G401 (cell line): ENCODE measurements at places on chromosomes 12 and 14. TPM values are rescaled to one million over a fixed set of nuclear protein-coding genes. Genes with fewer than 3 reads are reported as not detected.
A peak's percentile ranks its signal among the peaks of the same experiment; 100 is the strongest.

- peak; percentile 55 for DNase-seq
Observed at GRCh38 chr12:30796313-30796780, 41.6 kb upstream of the CAPRIN2 start.

- no peak for DNase-seq
Observed at GRCh38 chr14:93909429-93910128, 17.6 kb upstream of the FAM181A start.

DNA sequence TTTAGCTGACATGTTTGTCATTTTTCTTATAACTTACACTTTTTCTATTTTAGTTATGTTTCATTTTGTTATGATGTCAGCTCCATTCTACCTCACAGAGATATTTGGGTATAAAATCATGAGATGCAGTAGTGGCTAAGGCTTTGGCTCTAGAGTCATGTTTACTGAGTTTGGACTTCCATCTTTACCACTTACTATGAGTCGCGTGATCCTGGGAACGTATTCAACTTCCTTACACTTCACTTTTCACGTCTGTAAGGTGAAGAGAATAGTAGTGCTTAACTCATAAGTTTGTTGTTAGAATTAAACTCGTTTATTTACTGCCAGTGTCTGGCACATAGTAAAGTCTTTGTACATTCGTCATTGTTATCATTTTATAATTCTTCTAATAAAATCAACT is 126.3 kb downstream of the ERC1 start:
- DNase-seq: no peak

DNA sequence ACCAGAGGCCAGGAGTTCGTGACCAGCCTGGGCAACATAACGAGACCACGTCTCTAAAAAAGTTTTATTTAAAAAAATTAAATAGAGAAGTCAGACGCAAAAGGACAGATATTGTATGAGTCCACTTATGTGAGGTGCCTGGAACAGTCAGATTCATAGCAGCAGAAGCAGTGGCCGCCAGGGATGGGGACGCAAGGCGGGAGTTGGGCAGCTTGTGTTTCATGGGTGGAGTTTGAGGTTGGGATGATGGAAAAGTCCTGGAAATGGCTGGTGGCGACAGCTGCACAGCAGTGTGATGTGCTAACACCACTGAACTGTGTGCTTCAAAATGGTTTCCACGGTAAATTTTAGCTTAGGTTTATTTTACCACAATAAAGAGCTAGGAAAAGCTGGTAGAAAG is 57.6 kb upstream of the DDX11 start:
- no peak for DNase-seq

DNA sequence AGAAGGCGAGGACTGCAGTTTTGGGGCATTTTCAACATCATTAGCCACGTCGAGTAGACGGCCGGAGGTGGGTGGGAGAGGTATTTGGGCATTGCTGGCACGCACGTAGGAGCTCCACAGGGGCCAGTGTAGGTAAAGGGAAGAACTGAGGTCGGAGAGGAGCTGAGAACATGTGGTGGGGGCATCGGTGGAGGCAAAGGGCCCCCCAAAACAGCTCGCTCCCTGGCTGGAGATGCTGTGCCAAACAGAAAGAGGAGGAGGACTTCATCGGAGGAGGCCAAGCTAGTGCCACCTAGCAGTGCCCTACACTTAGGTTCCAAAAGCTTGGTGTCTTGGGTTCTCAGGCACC is 52.0 kb upstream of the PPP2R5C start:
- DNase-seq: no peak

DNA sequence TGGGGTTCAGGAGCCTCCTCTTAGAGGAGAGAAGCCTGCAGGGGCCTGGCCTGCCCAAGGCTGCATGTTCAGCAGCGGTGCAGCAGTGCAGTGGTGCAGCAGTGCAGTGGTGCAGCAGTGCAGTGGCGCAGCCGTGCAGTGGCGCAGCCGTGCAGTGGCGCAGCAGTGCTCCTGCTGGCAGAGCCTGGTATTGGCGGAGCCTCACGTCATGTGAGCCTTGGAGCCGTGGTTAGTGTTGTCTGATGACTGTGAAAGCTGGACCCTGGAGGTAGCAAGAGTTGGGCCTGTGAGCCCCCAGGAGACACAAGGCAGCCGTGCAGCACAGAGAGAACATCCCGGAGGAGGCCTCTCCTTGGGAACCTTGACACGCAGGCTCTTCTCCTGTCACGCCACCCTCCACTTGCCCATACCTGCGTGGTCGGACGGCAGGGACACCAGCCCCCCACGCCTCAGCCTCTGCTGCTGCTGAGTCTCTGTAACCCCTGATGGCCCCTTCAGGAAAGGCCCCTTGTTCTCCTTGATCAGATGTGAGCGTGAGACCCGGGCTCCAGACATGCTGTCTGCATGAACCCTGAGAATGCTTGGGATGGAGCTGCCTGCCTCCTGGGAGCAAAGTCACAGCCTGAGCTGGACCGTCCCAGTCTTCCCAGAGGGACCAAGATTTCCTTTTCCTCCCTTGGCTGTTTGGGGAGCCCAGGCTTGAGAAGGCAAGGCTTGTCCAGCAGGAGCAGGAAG is 193.7 kb downstream of the KIF26A start:
- DNase-seq: no peak

DNA sequence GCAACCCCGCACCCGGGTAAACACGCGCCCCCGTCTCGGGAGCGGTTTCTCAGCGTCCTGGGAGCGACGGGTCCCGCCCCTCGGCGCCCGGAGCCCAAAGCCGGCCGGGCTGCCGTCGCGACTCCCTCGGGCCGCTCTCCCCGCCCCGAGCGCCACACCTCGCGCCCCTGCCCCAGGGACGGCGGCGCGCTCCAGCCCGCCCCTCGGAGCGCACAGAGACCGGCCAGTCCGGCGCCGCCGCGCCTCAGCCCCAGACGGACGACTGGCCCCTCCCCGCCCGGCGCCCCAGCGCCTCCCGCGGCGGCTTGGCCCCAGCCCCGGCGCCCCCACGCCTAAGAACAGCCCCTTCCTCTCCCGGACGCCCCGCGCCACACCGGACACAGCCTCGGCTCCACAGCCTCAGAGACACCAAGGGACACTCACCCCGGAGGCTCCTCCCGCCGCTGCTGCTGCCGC is 411 bp downstream of the BTBD7 start:
- DNase-seq: peak; percentile 44

CDK2 gene
- 44.7 and 52.3 TPM in 2 replicates for total RNA-seq

POTEM gene
- not detected in 2 replicates for total RNA-seq

DNA sequence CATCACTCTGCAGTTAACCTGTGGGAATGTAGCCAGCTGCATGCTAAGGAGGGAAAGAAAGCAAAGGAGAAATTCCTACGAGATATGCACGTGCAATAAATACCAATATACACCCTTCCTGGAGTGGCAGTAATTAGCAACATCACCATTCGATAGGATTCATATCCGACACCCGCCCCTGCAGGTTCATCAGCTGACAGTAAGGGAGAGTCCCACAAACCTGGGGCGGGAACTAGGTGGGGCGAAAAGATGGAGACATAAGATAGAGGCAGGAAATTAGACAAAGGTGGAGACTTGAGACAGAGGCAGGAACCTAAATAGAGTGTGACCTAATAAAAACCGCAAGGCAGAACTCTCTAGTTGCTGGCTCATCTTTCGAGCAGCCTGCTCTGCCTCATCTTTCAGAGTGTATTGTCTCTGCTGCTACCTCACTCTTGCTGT is 51.6 kb downstream of the PLEKHG3 start:
- DNase-seq: no peak

DNA sequence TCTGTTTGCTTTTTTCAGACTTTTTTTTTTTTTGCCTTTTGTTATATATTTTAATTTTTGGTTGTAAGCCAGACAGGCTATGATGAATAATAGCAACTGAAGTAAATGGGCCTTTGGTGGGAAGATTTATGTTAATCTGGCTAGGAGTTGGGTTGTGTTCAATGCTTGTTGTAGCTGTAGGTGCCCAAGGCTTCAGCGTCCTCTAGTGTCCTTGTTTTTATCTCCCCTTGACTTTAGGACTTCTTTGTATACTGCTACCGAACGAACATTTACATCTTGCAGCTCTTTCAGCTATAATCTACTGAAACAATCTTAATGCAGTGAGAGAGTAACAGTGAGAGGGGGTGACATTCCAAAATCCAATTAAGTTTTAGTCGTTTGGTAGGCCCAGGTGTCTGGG is 848.4 kb upstream of the FBXO33 start:
- no peak for DNase-seq

NID2 gene
- total RNA-seq: not detected in 2 replicates

- no peak for DNase-seq
Observed at GRCh38 chr12:125310461-125310860, 245.2 kb downstream of the AACS start.

ACSM4 gene
- not detected in 2 replicates for total RNA-seq

KRT7 gene
- 0.49 TPM in 1 of 2 replicates, not detected in the other for total RNA-seq

DNA sequence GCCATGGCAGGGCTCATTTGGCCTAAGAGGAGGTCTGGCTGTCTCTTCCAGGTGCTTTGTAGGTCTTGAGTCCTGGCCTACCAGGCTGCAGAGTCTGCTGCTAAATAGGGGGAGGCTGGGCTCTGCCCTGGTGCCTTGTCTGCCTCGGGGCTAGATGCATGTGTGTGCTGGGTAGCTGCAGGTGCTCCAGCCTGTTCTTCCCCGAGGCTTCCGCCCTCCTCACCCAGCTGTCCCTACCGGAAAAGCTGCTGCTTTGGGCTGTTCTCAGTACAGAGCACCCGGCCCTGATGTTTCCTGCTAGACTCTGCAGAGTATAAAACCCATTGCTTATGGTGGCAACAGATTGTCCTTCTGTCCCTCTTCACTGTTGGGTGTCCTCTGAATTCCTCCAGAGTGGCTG is 37.7 kb downstream of the RAB35 start:
- DNase-seq: no peak

PSMD9 gene
- total RNA-seq: 65.2 and 96.5 TPM in 2 replicates

- DNase-seq: no peak
Observed at GRCh38 chr12:24045816-24046257, 96.4 kb upstream of the SOX5 start.

DNA sequence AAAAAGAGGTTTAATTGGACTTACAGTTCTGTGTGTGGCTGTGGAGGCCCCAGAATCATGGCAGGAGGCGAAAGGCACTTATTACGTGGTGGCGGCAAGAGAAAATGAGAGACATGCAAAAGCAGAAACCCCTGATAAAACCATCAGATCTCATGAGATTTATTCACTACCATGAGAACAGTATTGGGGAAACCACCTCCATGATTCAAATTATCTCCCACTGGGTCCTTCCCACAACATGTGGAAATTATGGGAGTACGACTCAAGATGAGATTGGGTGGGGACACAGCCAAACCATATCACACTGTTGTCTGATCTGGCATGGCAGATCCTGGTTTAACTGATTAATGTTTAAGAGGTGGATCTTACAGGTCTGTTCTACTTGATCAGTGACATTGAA is 5.6 kb downstream of the DDX47 start:
- DNase-seq: no peak

DNA sequence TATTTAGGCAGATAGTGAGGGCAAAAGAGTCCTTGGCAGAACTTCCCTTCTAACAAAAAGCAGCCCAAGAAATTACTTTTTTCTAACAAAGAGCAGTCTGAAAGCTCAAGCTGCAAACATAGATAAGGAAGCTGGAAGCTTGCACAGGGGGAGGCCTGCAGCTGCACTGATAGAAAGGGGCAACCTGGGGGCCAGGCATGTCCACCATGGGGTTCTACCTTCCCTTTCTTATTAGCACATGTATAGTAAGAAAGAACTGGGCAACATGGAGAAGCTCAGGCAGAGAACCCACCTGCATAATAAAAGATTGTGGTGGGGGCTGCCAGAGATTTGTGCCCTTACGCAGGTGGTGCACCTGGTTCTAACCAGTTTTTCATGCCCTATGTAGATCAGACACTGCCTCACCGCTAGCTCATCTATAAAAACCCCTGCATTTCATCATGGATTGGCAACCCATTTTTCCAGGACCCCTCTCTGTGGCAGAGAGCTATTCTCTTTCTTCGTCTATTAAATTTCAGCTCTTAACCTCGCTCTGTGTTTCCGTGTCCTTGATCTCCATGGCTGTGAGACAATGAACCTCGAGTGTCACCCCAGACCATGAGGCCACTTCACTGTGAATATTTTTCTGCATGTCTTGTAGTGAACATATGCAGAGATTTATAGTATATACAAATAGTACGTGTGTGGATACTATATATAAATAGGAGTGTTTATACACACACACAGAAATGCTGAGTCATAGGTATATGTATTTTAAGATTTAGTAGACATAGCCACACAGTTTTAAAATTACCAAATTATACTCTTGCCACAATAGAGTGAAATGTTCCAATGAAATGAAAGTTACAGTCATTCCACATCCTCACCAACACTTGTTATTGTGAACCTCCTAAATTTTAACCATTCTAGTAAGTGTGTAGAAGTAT is 53.0 kb downstream of the PEX5 start:
- no peak for DNase-seq

DNA sequence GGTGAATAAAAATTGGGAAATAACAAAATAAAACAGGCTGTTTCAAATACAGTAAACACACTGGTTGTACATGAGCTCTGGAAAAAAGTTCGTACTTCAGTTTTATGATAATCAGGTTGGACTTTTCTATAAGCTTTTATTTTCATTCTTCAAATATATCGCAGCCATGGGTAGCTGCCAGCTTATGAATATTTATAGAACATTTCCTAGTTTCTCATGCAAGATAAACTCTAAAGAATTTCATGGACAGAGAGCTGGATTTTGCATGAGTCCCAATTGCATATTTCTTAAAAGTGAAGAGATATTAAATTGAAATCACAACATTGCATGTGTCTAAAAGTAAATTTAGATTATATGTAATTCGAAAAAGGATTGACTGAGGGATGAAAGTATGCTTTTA is 827.6 kb downstream of the SLC6A15 start:
- DNase-seq: no peak

RBM19 gene
- 29.7 and 53.9 TPM in 2 replicates for total RNA-seq

VSIG10 gene
- 24.2 and 32.2 TPM in 2 replicates for total RNA-seq

- peak; percentile 45 for DNase-seq
Observed at GRCh38 chr12:53659011-53659551, 16.8 kb downstream of the ATP5MC2 start.

DNA sequence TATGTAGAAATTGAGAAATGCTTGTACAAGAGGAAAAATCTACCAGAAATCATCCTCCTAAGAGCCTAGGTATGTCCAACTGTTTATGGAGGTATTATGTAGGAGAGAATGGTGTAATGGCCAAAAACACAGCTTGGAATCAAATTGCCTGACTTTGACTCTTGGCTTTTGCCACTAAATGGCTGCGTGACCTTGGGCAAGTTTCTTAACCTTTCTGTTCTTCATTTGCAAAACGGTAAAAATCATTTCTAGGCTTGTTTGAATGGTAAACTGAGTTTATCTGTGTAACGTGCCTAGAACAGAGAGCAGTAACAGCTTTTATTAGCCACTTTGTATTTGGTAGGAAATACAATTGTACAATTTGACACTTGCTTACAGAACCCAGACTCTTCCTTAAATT is 4.9 kb upstream of the GRIP1 start:
- no peak for DNase-seq
